IMR-90 (cell line): ENCODE measurements at places on chromosomes 13 and 19. TPM values are rescaled to one million over a fixed set of nuclear protein-coding genes. Genes with fewer than 3 reads are reported as not detected.

The TSSK6 gene
- 0.56 and 1.3 TPM in 2 replicates for total RNA-seq

The ZGLP1 gene
- total RNA-seq = 0.54 TPM in 1 of 2 replicates, not detected in the other

The KASH5 gene
- not detected in 2 replicates for total RNA-seq

The CEACAM7 gene
- not detected in 2 replicates for total RNA-seq

The LYPD5 gene
- under 0.01 and 0.36 TPM in 2 replicates for total RNA-seq

The SBK3 gene
- total RNA-seq = 0.18 TPM in 1 of 2 replicates, not detected in the other

The CCL25 gene
- total RNA-seq = not detected in 2 replicates

The PLPPR3 gene
- total RNA-seq = 0.36 and 0.56 TPM in 2 replicates

The CGB3 gene
- total RNA-seq = not detected in 2 replicates

The LRRC63 gene
- total RNA-seq = not detected in 2 replicates

The PODNL1 gene
- under 0.01 TPM in 2 replicates for total RNA-seq

The CYP4F12 gene
- total RNA-seq = not detected in 2 replicates

The PTPRS gene
- 40.1 and 43.3 TPM in 2 replicates for total RNA-seq

The TRIM28 gene
- total RNA-seq = 313 and 349 TPM in 2 replicates

The HSPB6 gene
- 5.7 and 6.9 TPM in 2 replicates for total RNA-seq

The PRODH2 gene
- total RNA-seq = not detected in 2 replicates

The CRX gene
- total RNA-seq = not detected in 2 replicates

The ADGRE2 gene
- not detected in 2 replicates for total RNA-seq

The FXYD1 gene
- total RNA-seq = 0.18 TPM in 1 of 2 replicates, not detected in the other

The TNFSF9 gene
- not detected in 2 replicates for total RNA-seq

The TMEM238 gene
- total RNA-seq = not detected in 2 replicates

The HCST gene
- total RNA-seq = not detected in 2 replicates

The KL gene
- total RNA-seq = not detected in 2 replicates

The RNF113B gene
- total RNA-seq = not detected in 2 replicates

The ZNF223 gene
- total RNA-seq = 6.1 and 16.5 TPM in 2 replicates

The ZNF793 gene
- 0.56 and 0.72 TPM in 2 replicates for total RNA-seq

The TEKTIP1 gene
- total RNA-seq = not detected in 2 replicates

The GSX1 gene
- not detected in 2 replicates for total RNA-seq

The AXL gene
- 444 and 466 TPM in 2 replicates for total RNA-seq

The PLVAP gene
- total RNA-seq = not detected in 2 replicates

The SYCN gene
- not detected in 2 replicates for total RNA-seq

The SIGLEC11 gene
- total RNA-seq = not detected in 2 replicates

The MISP3 gene
- total RNA-seq = under 0.01 TPM in 2 replicates

The TRIM13 gene
- 20.1 and 22.5 TPM in 2 replicates for total RNA-seq

The RFX2 gene
- total RNA-seq = 2.2 and 2.5 TPM in 2 replicates

The TTYH1 gene
- total RNA-seq = not detected in 2 replicates

The SYNE4 gene
- not detected in 2 replicates for total RNA-seq
